Stimulated activated CD4-positive, alpha-beta T cell treated with anti-CD3 and anti-CD28 coated beads, Interleukin-2, amount 100 ng/mL, for 4 hours (primary cell): ENCODE measurements at places on chromosomes 5 and 9.

- no peak for DNase-seq
These were observed 112.6 kb downstream of the TMC1 start for GRCh38 chr9:72633966-72634365.

DNA sequence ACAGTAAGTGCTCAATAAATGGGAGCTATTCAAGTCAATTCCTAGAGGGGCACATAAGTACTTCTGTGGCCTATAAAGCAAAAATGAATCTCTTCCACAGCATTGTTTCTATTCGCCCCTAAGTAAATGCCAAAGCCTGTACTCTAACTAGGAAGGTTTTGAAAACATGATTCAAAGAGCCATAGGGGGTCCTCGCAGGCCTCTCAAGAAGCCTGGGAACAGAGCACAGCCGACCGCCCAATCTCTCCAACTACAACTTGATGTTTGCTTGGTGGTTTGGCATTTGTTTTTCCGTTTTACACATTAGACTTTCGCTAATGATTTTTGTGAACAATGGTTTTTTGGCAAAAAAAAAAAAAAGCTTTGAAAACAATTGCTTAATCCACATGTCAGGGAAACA lies 19.4 kb downstream of the EFNA5 start:
- DNase-seq: no peak

DNA sequence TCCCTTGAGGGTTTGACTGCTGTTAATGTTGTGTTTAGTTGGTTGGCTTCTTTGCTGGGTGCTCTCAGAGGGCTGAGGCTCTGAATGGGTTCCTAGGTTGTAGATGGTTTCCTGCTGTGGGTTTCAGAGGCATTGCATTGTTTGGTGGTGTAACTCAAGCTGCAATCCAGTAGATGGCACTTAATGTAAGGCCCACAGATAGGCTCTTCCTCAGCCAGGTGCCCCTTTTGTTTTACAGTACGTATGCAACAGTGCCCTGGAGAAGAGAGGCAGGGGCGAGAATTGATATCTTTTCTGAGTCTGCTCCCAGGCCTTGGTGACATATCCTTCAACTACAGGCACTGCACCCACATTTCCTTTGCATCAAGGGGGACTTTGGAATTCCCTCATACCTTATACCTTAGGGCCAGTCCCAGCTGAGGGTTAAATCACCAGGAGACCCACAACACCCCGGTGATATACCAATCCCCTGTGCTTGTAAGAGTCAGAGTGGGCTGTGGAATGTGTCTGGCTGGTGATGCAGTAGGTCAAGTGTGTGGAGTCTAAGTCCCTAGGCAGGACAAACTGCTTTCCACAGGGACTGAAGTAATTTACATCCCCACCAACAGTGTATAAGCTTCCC lies 7.0 kb upstream of the UGT3A2 start:
- DNase-seq: no peak

- DNase-seq: no peak
These were observed 149.0 kb downstream of the AOPEP start for GRCh38 chr9:94875300-94876020.

DNA sequence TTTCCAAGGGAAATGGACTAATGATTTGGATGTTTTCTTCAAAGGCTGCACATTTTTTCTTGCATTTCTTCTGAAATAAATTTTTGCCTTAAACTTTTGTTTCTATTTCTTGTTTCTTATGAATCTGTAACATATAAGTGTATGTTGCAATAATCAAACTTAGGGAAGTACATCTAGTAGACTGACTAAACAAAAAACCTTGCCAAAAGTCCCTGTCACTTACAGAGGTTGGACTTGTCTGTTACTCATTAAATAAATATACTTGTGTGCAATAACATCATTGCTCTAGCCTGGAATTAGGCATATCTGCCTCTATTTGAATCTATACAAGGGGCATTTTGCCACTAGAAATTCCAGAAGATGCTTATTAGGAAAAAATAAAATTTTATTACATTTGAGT lies 56.6 kb downstream of the C6 start:
- DNase-seq: no peak

DNA sequence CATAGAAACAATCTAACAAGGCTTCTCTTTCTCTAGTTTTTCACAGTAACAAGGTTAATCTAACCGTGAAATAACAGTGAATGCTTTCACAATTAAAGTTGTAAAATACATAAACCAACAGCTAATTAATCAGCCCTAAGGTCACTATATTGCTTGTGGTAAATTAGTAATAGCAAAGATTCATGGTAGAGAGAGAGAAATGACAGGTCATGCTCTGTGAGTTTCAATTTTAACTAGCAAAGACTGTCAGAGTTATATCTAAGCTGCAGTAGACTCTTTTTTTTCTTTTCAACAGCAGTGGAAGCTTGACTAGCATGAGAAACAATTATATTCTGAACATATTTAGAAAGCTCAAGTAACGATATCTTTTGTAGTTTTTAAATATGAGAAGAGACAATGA lies 1068.0 kb downstream of the MAT2B start:
- DNase-seq: no peak

- DNase-seq: no peak
These were observed 1.4 kb downstream of the CCDC187 start for GRCh38 chr9:136302527-136302926.

DNA sequence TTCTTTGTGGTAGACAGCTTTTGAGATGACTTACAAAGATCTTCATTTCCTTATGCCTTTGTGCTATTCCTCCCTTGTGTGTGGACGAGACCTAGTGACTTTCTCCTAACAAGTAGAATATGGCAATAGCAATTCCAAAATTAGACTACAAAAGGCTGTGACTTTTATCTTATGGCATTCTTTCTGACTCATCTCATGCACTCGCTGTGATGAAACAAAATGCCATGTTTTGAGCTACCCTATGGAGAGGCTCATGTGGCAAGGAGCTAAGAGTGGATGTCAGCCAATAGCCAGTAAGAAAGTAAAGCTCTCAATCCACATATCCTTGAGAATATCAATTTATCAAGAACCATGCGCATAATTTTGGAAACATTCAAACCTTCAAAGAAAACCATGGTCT lies 380.5 kb upstream of the SMC2 start:
- no peak for DNase-seq

DNA sequence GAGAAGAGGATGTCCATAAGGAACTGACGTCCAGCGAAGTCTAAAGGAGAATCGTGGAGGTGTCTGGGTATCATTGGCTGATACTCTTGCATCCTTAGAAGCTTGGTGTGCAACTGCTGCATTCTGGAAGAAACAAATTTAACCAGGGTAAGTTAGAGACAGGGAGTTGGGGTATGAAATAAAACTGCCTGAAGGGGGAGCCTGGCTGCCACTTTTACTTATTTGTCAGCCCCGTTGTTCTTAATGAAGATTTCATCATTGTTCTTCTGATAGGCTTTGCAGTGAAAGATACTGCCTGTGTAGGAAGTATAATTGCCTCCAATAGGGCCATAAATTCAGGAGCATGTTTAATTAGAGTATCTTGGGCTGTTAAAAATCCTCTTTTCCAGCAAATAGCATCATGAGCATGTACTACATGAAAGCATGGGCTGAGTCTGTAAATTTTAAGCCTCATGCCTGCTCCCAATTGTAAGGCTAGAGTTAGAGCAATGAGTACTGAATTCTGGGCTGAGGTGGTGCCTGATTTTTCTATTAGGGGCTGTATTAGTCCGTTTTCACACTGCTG lies 1264.5 kb upstream of the ACO1 start:
- DNase-seq: peak; percentile 9

DNA sequence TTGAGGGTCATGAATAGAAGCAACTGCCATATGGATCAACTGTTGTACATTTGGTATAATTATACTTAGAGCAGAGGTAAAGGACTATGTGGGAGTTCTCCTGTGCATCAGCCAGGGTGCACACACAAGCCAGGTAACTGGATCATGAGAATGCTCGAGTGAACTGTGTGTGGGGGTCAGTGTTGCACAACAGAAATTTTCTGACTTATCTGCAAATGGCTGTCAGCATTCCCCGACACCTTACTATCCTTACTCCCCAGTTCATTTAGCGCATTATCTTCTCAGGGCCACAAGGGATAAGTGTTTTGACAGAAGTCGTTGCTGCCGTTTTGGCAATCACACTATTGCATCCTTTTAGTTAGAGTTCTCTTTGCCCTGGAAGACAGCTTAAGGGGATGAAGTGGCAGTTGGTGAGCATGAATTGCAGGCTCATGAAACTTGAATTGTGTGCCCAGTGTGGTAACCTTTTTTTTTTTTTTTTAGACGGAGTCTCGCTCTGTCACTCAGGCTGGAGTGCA lies 1.7 kb downstream of the CANX start:
- no peak for DNase-seq

- DNase-seq: no peak
These were observed 9.1 kb downstream of the LRRC70 start for GRCh38 chr5:62587737-62588136.

DNA sequence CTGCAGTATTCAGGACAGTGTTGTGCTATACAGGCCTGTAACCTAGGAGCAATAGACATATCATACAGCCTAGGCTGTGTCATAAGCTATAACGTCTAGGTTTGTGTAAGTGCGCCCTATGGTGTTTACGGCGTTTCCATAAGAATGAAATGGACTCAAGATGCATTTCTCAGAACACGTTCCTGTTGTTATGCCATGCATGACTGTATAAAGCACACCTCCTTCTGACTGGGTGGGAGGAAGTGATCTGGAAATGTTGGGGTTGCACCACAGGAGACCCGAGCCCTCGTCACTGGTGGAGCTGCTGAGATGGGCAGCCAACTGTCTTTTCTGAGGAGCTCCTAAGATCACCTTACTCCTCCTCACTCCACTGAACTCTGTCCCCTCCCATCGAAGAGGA lies 391.3 kb upstream of the DAP start:
- DNase-seq: no peak
